T-helper 1 cell treated with Interleukin-12 subunit alpha and Interleukin-12 subunit beta and Interleukin-4 antibody, amounts not matched to agents 30 ng/mL and 1 ng/mL, for 36 hours (primary cell): ENCODE measurements at places on chromosomes 12 and 14. TPM values are rescaled to one million over a fixed set of nuclear protein-coding genes. Genes with fewer than 3 reads are reported as not detected.

KRT79 gene
- not detected in 2 replicates for total RNA-seq

TRPV4 gene
- not detected in 2 replicates for total RNA-seq

CD163 gene
- total RNA-seq = not detected in 2 replicates

POTEM gene
- not detected in 2 replicates for total RNA-seq

IFNG-AS1 gene
- 3.6 and 3.8 TPM in 2 replicates for total RNA-seq

PTPRO gene
- total RNA-seq = 5.4 and 8.3 TPM in 2 replicates

ARHGAP9 gene
- 190 and 192 TPM in 2 replicates for total RNA-seq

RND1 gene
- 4.0 and 5.6 TPM in 2 replicates for total RNA-seq

ANKS1B gene
- total RNA-seq = 0.46 and 1.2 TPM in 2 replicates

RNASE9 gene
- total RNA-seq = not detected in 2 replicates

LUM gene
- not detected in 2 replicates for total RNA-seq

NGB gene
- not detected in 2 replicates for total RNA-seq

RPL36AL gene
- 228 and 234 TPM in 2 replicates for total RNA-seq

SDR9C7 gene
- not detected in 2 replicates for total RNA-seq

WNT1 gene
- 0.22 TPM in 1 of 2 replicates, not detected in the other for total RNA-seq

BCL11B gene
- 95.8 and 96.0 TPM in 2 replicates for total RNA-seq

NKX2-1 gene
- not detected in 2 replicates for total RNA-seq

SYCP3 gene
- 0.46 and 0.93 TPM in 2 replicates for total RNA-seq

AGAP2 gene
- total RNA-seq = 70.2 and 74.9 TPM in 2 replicates

PDZRN4 gene
- total RNA-seq = not detected in 2 replicates

RNASE3 gene
- not detected in 2 replicates for total RNA-seq

RTL1 gene
- not detected in 2 replicates for total RNA-seq

NELL2 gene
- 47.1 and 47.9 TPM in 2 replicates for total RNA-seq

ERP27 gene
- 10.5 and 11.9 TPM in 2 replicates for total RNA-seq

ASPG gene
- total RNA-seq = not detected in 2 replicates

ARL1 gene
- 51.6 and 66.8 TPM in 2 replicates for total RNA-seq

DAO gene
- not detected in 2 replicates for total RNA-seq
